ENCODE measurements at places on chromosomes 1 and 21.
A peak's percentile ranks its signal among the peaks of the same experiment; 100 is the strongest.

DNA sequence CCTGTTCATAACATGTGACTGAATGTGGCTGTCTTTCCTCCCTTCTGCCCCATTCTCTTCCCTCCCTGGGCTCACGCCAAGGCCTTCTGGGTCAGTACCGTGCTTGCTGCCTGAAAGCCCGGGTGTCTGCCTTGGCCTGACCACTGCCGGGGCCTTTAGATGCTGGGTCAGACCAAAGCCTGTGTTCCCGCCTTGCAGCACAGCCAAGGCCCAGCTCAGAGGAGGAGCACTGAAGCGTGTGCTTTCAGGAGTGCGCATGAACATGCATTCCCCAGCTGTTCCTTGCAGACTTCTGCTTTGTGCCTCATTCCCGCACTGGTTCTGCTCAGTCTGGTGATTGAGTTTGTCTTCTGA is 27.0 kb upstream of the SARS1 start:
- DNase-seq: no peak

DNA sequence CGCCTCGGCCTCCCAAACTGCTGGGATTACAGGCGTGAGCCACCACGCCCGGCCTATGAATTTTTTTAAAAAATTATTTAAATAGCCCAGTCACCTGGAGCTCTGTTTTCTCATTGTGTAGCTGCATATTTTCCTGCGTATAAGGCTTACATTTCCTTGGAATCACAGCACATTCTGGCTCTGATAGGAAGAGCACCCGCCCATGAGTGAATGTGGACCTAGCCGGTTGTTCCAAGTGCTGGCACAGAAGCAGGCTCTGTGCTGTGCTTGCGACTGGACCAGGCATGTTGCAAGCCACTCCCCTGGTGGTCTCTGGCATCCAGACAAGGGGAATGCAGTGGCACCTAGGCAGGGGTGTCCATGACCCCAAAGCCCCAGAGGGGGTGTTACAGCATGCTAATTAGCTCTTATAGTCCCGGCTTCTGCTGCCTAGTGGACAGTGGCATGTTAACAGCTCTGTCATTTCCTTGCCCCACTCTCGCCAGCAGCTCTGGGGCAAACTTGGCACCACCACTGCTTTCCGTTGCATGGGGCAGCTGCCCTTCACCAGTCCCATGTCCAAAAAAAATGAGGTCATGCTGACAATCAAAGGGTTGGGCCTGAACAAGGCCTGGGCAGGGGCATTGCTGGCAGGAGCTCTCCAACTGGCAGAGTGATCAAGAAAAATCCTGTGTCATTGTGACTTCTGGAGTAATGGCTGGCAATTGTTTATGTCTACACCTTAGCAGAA is 5.2 kb upstream of the VTCN1 start:
- DNase-seq: no peak

- no peak for DNase-seq
These were observed 65.9 kb downstream of the LAMC1 start for GRCh38 chr1:183089025-183089639.

DNA sequence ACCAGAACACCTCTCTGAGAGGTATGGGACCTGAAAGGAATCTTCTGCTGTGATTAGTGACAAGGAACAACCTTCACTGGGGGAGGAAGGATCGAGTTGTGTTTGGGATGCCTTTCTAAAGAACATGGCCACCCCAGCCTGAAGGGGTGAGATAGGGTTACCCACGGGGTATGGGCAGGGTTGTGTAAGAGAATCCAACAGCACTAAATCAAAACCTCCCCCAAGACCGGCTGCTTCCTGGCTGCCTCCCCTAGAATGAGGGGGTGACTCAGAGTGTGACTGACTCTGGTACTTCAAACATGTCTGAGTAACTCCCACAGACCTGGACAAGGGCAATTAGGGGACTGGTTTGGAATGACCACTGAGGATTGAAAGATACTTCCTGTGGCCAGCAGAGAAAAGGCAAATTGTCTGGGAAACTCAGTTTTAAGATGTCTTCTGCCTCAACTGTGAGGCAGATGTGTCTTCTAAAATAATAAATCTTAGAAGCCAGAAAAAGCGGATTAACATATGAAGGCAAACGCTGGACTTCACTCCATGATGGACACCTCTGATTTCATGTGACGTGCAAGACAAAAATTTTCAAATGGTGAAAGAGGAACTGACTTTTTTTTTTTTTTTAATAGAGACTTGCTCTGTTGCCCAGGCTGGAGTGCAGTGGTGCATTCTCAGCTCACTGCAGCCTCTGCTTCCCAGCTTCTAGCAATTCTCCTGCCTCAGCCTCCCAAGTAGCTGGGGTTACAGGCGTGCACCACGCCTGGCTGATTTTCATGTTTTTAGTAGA is 6.7 kb upstream of the PTPN14 start:
- DNase-seq: no peak

DNA sequence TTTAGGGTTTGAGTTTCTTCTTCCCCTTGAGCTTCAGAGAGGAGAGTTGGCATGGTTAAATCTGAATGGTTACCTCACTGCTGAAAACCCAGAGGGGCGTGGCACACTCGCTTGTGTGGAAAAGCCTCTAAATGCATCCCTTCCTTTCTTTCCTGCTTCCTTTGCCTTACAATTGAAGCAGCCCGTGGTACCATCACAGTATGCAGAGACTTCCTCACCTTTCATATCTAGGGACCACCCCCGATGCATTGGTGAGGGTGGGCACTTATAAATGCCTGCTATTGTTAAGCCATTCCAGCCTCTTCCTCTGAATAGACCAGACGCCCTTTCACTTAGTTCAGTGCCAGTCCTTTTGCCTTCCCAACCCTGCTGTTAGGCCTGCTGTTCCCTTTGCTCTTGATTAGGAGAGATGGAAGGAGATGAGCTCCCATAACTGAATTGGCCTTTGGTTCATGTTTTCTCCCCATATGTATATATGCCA is 21.9 kb upstream of the LAX1 start:
- DNase-seq: peak; percentile 38
